ENCODE measurements at places on chromosomes 12 and 14.
A peak's percentile ranks its signal among the peaks of the same experiment; 100 is the strongest.

DNA sequence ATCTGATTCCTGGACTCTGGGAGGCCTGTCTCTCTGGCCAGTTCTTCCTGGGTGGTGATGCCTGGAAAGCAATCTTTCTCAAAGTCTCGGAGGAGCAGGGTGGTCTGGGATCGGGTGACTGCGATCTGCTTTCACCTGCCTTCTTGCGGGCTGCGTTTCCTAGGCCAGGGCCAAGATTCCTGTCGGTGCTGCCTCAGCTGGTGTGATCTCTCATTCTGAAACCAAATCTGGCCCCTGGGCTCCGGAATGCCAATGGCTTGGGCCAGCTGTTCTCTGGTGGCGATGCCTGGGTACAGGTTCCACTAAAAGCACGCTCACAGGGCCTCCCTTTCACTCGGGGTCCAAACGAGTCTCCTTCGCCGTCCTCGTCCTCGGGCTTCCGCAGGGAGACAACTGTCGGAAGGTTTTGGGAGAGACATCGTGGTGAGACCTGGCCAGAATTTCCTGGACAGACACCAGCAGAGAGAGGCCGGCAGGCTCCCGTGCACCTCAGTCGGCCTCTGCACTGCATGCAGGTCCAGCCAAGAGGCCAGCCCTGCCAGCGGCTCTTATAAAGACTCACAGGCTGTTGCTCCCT is 187.1 kb downstream of the ALG10 start:
- DNase-seq, result no peak

GRCh38 chr14:100074431-100075100 is 9.3 kb downstream of the EVL start:
- no peak for DNase-seq

DNA sequence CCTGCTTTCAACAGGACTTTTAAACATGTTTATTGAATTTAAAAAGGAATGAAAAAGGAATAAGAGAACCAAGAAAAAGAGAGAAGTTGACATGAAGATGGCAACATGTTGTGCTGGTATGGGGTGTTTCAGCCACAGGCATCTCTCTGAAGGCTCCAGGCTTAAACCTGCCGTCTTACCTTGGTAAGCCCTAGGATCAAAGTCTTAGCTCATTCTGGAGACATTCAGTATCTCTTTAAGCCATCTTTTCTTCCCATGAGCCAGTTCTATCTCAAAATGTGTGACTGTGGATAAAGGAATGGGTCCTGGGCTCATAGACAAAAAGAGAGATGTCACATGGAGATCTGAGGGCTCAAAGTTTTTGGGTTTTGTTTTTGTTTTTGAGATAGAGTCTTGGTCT is 1.6 kb upstream of the TFCP2 start:
- DNase-seq, result no peak

- DNase-seq, result no peak
Observed at GRCh38 chr12:23504641-23505399, 444.6 kb downstream of the SOX5 start.

DNA sequence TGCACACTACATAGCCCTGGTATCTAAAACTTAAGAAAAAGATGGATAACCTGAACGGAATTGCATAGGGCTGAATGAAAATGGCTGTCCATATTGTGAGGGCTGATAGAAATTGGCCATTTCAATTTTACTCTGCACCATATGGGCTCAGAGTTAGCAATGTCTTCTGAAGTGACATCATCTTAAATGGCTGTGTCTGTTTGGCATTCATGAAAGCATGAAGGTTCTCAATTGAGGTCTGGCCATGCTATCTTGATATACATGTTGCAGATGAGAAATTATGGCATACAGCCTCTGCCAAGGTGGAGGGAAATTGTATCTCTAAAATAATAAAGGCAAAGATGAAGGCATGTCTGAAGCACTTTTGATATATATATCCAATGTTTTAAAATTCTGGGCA is 226.0 kb upstream of the PDE3A start:
- no peak for DNase-seq

DNA sequence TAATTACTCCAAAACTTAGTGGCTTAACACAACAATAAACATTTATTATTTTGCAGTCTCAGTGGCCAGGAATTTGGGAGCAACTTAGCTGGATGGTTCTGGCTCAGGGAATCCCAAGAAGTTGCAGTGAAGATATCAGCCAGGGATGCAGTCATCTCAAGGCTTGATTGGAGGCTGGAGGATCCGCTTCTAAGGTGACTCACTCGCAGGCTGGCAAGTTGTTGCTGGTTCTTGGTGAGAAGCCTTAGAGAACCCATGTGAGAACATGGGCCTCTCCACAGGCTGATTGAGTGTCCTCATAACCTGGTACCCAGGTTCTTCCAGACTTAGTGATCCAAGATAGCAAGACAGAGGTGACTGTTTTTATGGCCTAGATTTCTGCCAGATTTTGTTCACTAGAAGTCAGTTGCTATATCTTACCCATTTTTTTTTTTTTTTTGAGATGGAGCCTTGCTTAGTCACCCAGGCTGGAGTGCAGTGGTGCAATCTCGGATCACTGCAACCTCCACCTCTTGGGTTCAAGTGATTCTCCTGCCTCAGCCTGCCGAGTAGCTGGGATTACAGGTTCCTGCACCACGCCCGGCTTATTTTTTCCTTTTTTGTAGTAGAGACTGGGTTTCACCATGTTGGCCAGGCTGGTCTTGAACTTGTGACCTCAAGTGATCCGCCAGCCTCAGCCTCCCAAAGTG is 32.5 kb downstream of the BRMS1L start:
- no peak for DNase-seq

DNA sequence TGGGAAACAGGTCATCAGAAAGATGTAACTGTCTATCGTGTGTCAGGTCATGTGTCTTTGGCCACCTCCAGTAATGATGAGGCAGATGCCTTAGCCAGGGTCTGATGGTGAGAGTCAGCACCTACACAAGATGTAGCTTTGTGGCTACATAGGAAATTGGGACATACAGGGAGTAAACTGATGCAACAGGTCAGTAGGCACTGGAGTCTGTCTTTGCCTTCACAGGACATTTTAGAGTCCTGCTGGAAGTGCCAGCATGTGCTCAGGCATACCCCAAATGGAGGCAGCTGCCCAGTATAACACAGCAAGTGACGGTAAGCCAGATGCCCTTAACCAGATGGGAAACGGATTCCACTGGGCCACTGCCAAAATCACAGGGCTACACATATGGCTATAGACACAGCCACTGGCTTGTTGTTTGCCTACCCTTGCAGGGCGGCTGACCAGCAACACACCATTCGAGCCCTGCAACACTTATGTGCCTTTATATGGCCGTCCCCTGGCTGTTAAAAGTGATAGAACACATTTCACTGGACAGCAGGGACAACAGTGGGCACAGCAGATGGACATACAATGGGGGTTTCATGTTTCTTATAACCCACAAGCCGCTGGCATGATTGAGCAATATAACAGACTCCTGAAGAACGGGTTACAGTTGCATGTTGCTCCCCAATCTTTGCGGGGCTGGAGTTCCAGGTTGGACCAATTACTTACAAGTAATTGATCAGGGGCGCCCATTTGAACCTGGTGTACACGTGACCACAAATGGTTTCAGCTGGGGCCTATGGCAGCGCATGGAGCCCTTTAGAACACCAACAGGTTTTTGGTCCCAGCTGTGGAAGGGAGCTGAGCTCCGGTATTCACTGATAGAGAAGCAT is 12.9 kb upstream of the RNASE12 start:
- DNase-seq, result no peak

- DNase-seq, result no peak
Observed at GRCh38 chr14:64729386-64730060, 25.3 kb downstream of the PLEKHG3 start.

DNA sequence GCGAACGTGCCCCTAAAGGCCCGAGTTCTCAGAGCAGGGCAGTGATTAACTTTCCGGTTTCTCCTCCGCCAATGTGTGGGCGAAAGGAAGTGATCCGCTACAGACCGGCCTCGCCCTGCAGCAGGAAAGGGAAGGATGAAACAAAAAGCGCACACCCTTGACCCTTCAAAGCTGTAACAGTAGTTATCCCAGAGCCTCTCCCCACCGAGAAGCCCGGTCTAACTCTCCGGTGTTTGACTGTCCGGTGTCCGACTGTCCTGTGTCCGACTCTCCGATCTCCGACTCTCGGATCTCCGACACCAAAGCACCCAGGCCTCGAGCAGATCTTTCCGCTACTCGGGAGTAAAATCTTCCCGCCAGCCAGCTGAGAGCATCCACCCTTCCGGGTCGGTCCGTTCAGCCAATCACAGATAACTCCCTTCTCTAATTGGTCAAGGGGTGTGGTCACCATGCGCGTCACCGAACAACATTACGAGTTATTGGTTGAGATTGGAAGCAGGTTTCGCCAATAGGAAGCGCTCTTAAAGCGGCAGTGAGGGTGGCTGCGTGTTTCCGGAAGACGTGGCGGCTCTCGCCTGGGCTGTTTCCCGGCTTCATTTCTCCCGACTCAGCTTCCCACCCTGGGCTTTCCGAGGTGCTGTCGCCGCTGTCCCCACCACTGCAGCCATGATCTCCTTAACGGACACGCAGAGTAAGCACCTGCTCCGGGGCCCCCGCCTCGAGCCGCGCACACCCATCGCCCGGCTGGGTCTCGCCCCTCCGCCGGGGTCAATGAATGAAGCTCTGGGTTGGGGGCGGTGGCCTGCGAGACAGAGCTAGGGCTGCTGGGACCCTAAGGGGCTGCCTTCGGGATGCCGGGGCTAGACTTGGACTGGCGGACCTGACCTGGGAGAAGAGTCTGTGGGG is at the start of the genes GOLT1B and RECQL:
GOLT1B (plus strand) TSS at position 532 of the 906 bp plus-strand sequence; CDS start at position 667, 135 bp downstream.
RECQL (minus strand) TSS at position 378 of the 906 bp plus-strand sequence. CDS start 2,065 bp downstream, outside the sequence.
- DNase-seq, result peak; percentile 95

DNA sequence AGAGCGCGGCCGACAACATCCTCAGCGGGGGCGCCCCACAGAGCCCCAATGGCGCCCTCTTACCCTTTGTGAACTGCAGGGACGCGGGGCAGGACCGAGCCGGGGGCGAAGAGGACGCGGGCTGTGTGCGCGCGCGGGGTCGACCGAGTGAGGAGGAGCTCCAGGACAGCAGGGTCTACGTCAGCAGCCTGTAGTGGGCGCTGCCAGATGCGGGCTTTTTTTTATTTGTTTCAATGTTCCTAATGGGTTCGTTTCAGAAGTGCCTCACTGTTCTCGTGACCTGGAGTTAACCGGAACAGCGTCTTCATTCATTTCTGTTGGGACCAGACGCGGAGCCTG is 103.8 kb upstream of the FKBP4 start:
- peak; percentile 74 for DNase-seq
